ENCODE measurements at places on chromosomes 12 and 14. TPM values are rescaled to one million over a fixed set of nuclear protein-coding genes. Genes with fewer than 3 reads are reported as not detected.

DNA sequence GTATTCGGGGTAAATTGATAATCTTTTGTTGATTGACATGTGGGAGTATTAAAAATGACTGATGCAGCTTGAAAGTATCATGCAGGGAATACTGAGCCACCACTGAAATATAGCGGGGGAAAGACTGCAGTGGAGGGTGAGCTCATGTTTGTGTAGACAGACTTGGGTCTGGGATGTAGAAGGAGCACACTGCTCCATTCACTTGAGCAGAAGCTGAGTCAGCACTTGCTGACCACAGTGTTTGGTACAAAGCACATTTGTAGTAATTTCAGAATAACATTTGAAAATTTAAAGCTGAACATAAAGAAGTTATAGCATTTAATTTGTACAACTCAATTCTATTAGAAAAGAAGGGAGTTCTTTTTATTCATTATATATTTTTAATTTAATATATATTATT, 304.3 kb upstream of the PRICKLE1 start:
- no peak overlapping the region for H3K27ac ChIP-seq
- H3K4me1 ChIP-seq: no peaks in the 10 kb centered on the region
- no peaks in the 10 kb centered on the region for H3K27me3 ChIP-seq
- no peak for DNase-seq
- H3K4me3 ChIP-seq: no peak overlapping the region

DNA sequence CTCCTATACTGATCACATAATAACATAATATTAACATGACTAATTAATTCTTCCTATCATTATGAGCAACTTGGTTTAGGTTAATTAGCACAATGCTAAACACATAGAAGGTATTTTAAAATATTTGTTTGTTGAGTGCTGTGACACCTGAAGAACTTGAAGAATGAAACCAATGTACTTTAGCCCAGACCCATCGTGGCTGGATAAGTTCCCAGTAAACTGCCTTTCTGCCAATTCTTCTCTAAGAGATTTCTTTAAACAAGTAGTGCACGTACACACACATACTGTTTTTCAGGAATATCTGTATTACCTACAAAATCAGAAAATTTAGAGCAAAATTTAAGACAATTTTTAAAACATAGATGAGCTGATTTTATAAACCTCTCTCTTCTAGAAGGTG, 207.4 kb upstream of the SSTR1 start:
- H3K27me3 ChIP-seq: no peaks in the 10 kb centered on the region
- H3K4me3 ChIP-seq: no peak overlapping the region
- no peak for DNase-seq
- no peaks in the 10 kb centered on the region for H3K36me3 ChIP-seq
- no peak overlapping the region for H3K27ac ChIP-seq

- no peak for DNase-seq
- no peaks in the 10 kb centered on the region for H3K4me1 ChIP-seq
- H3K36me3 ChIP-seq: no peaks in the 10 kb centered on the region
- no peak overlapping the region for H3K27ac ChIP-seq
- H3K4me3 ChIP-seq: no peak overlapping the region
- no peaks in the 10 kb centered on the region for H3K27me3 ChIP-seq
These were observed 5.9 kb downstream of the CCDC198 start for GRCh38 chr14:57487771-57488170.

DNA sequence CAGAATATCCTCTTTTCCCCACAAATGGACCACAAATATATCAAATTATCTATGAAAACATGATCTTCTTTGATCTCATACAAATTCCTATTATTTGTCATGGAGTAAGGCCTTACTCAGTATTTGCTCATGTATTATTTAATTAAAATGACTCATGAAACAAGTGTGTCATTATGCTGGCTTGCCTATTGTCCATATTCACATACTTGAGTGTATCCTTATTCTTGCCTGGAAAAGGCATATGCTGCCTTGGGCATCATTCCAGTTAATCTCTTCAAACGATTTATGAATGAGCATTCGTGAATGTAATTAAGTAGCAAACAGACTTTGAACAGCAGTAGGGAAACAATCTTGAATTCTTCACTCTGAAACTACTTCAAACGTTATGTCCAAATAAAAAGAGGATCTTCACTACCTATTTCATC, 22.6 kb upstream of the SNRPF start:
- no peak for DNase-seq
- H3K4me1 ChIP-seq: no peaks in the 10 kb centered on the region
- no peaks in the 10 kb centered on the region for H3K36me3 ChIP-seq

DNA sequence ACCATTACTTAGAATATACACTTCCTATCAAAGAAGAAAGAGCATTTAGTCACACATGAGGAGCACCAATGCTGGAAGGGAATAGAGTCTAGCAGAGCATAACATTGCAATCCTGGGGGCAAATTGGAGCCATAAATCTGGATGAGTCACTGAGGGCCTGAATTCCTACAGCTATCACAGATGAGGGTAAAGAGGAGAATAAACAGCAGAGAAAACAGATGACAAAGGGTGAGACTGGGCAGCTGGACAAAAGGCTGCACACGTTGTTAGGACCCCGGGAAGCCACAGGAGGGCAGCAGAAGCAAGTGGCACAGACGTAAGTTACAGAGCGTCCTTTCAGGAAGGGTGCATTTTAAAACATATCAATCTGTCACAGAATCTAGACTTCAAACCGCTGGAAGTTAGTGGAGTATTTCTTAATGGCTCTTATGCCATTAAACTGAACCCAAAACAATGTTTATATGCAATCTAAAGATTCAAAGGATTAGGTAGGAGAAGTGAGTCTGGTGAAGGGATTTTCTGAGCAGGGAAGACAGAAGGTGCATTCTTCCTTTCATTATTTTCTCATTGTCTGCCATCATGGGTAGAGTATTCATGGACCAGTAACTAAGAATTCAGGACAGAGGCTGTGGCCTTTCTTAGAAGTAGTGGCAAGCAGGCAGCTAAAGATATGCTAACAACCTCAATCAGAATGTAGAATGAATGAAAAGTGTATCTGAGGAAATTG, 159.8 kb upstream of the DAAM1 start:
- peak; percentile 74 for DNase-seq
- no peaks in the 10 kb centered on the region for H3K27me3 ChIP-seq
- H3K4me3 ChIP-seq: no peak overlapping the region
- no peak overlapping the region for H3K27ac ChIP-seq
- no peaks in the 10 kb centered on the region for H3K36me3 ChIP-seq

DNA sequence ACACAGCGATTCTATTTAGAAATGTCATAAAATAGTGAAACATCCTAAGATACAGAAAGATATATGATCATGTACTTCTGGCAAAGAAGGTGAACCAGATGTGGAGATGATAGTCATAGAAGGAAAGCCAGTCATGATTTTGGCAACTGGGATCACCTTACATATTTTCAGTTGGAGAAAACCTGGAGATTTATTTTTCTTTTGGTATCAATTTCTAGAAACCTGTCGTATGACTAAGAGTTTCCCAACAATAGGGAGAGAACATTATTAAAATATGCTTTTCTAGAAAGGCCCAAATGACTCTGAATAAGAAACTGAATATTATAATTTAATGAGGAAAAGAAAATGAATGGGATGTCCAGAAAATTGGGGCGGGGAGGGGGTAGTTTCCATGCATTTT, 396.4 kb downstream of the ZFP36L1 start:
- no peaks in the 10 kb centered on the region for H3K36me3 ChIP-seq
- peaks cover 23% of the 10 kb centered on the region for H3K4me1 ChIP-seq
- H3K27me3 ChIP-seq: no peaks in the 10 kb centered on the region
- no peak overlapping the region for H3K4me3 ChIP-seq

DNA sequence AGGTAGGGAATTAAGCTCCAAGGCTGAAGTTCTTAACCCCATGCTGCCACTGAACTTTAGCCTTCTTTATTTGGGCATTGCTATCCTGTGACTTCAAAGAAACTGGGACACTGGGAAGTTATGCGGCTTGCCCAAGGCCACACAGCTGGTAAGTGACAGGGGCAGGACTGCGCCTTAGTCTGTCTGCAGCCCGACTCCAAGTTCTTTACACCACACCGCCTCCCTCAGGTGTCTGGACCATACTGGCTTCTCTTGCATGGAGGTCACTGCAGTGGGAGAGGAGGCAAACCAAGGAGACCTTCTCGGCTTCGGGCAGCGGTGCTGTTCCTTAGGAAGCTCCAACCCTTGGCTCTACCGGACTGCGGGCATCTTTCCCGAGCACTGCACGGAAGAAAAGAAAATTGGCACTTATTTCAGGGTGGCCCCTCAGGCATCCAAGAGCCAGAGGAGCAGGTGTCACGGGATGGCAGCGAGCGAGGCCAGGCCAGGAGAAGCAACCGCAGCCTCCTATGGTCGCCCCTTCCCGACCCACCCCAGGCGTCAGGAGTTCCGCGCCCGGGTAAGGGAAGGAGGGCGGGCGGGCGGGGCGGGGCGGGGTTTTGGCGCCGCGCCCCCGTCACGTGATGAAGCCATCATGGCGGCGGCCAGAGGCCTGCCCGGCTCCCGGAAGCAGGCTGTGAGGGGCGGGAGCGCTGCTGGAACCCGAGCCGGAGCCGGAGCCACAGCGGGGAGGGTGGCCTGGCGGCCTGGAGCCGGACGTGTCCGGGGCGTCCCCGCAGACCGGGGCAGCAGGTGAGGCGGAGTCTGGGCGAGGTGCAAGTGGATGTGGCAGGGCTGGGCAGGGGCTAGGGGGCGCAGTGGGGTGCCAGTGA, 16.4 kb upstream of the ESPL1 start:
- DNase-seq: peak; percentile 86
- peak overlapping the region; percentile 79 for H3K4me3 ChIP-seq
- no peaks in the 10 kb centered on the region for H3K27me3 ChIP-seq
- peaks cover 11% of the 10 kb centered on the region for H3K36me3 ChIP-seq
- H3K4me1 ChIP-seq: peaks cover 20% of the 10 kb centered on the region

The CD69 gene
- total RNA-seq: 1.5 TPM

The GAS2L3 gene
- total RNA-seq: 5.1 TPM

The RPS26 gene
- total RNA-seq: 91.7 TPM

The LTBR gene
- total RNA-seq: 234 TPM
